ENCODE measurements at places on chromosomes 5 and 9.

DNA sequence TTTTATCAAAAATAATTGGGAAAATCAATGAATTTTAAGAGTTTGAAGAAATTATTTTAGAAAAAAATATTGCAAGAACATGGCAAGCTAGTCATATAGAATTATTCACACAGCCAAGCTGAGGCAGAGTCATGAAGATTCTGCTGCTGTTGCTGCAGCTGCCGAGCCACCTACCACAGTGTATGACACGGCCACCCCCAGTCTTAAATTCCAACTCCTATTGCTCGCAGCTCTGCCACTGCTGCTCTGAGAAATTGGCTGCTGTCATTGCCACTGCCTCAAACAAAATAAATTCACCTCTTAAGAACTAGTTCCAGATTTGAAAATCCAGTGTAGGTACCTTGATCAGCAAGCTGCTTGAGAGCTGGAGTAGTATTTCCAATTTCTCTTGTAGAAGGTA, 1318.8 kb upstream of the ACO1 start:
- DNase-seq: no peak

- DNase-seq: no peak
Observed at GRCh38 chr5:89129941-89130340, 247.0 kb upstream of the MEF2C start.

DNA sequence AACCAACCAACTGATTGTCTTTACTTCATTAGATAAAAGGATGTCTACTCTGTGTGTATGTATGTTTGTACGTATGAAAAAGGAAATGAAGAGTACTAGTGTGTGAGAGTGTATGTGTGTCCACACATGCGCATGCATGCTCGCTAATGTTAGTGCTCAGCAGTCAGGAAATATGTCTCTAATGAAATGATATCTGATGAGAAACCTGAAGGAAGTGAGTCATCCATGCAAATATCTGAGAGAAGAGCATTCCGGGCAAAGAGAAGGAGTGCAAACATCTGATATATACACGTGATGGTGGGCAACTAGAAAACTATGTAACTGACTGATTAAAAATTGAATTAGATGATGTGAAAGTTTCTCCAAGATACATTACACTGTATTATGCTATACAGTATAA, 29.6 kb upstream of the UGCG start:
- DNase-seq: peak; percentile 10

- DNase-seq: no peak
Observed at GRCh38 chr9:1014225-1014624, 35.9 kb upstream of the DMRT2 start.

- no peak for DNase-seq
Observed at GRCh38 chr9:16825971-16826625, 44.4 kb downstream of the BNC2 start.

- DNase-seq: no peak
Observed at GRCh38 chr9:84493284-84493947, 152.9 kb upstream of the SLC28A3 start.

GRCh38 chr5:62289813-62290212, 16.2 kb upstream of the KIF2A start:
- DNase-seq: peak; percentile 55

DNA sequence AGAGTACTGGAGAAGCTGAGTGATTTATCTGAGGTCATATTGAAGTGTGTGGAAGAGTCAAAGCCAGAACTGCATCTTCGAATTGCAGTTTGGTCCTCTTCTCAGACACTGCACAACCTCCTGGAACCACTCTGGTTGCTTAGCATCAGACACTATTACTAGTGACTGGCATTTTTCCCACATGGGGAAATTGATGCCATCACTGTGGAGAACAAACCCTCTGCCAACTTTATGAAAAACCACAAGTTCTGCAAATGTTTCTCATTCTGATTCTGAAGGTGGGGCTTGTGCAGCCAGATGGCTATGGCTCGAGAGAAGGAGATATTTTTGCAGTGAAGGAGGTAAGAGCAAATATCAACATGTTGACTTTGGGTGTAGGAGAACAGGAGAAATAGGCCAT, 67.2 kb downstream of the KCTD16 start:
- DNase-seq: no peak
